WTC11 (cell line): ENCODE measurements at places on chromosomes 1 and 21. TPM values are rescaled to one million over a fixed set of nuclear protein-coding genes. Genes with fewer than 3 reads are reported as not detected.

The INTS7 gene
- 16.3 to 17.3 TPM (median 17.2 TPM) in 3 replicates for total RNA-seq

The ABCG1 gene
- total RNA-seq: 2.9 to 4.0 TPM (median 3.7 TPM) in 3 replicates

The ANKRD45 gene
- total RNA-seq: 1.1 to 2.2 TPM (median 1.3 TPM) in 3 replicates

The HSD3B2 gene
- total RNA-seq: 0.94 to 1.0 TPM (median 0.94 TPM) in 3 replicates

The TFAP2E gene
- total RNA-seq: 1.5 to 1.7 TPM (median 1.5 TPM) in 3 replicates

The KCND3 gene
- 0.18 to 0.35 TPM (median 0.18 TPM) in 3 replicates for total RNA-seq

The DNAJC28 gene
- total RNA-seq: 2.6 to 4.0 TPM (median 3.5 TPM) in 3 replicates

The SPTA1 gene
- 0.02 to 0.11 TPM (median 0.09 TPM) in 3 replicates for total RNA-seq

The SFN gene
- 8.0 to 14.3 TPM (median 8.0 TPM) in 3 replicates for total RNA-seq

The S1PR1 gene
- total RNA-seq: 3.2 to 3.4 TPM (median 3.2 TPM) in 3 replicates

The TLCD4 gene
- total RNA-seq: 2.0 to 4.7 TPM (median 3.5 TPM) in 3 replicates

The LINGO4 gene
- not detected in 3 replicates for total RNA-seq

The COL18A1 gene
- total RNA-seq: 231 to 241 TPM (median 231 TPM) in 3 replicates

The CDKN2C gene
- 0.11 to 0.14 TPM in 2 of 3 replicates, not detected in the other for total RNA-seq

The FGR gene
- total RNA-seq: 0.30 to 0.77 TPM (median 0.46 TPM) in 3 replicates

The NPHS2 gene
- total RNA-seq: not detected in 3 replicates
